ENCODE measurements at places on chromosomes 5 and 9.

GRCh38 chr5:9479990-9480389 lies 65.9 kb downstream of the SEMA5A start:
- no peak for DNase-seq

DNA sequence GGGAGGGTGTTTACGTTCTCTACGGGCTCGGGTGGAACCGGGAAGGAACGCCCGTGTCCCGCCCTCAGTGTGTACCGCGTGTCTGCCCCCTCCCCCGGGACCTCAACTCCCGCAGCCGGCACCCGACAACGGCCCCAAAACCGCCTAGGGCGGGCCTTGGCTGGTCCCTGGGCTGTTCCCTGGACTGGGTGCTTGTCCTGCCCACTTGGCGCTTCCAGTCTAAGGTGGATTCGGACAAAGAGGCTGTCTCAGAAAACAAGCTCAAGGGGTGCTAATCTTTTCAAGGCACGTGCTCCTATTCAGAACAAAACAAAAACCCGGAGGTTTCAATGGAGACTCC lies 379 bp upstream of the CLK4 start:
- DNase-seq = no peak

GRCh38 chr9:71747576-71747975 lies 20.7 kb downstream of the CEMIP2 start:
- DNase-seq = no peak

DNA sequence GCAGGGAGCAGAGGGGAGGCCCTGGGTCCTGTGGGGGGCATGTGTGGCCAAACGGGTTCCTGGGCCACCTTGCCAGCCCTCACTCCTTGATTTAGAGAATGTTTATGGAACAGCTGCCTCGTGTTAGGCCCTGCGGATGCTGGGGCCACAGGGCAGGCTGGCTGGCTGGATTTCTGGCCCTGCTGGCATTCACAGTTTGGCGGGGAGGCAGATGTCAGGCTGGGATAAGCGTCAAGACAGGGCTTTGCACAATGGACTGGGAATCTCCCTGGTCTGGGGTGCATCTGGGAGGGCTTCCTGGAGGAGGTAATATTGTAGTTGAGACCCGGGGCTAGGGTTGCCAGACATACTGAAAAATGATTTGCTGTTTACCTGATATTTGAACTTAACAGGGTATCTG lies 13.8 kb downstream of the NCS1 start:
- DNase-seq = no peak

- DNase-seq = no peak
These were observed 1.8 kb upstream of the RNF44 start for GRCh38 chr5:176538989-176539384.

DNA sequence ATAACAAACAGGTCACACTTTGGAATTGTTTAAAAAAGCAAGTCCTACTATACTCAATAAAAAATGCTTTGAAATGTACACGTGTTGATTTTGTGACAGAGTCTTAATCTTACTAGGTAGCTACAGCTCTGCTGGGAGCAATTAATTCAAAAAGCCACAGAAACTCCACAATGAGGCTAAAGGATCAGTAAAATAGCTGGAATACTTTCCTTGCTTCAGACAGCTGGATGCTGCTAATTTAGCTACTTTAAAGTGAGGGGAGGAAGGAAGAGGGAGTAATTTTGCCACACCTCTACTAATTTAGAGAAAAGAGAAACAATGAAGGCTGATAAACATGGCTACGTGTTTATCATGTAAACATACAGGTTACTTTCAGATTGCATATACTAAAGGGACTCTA lies 927.6 kb upstream of the DMAC1 start:
- no peak for DNase-seq

DNA sequence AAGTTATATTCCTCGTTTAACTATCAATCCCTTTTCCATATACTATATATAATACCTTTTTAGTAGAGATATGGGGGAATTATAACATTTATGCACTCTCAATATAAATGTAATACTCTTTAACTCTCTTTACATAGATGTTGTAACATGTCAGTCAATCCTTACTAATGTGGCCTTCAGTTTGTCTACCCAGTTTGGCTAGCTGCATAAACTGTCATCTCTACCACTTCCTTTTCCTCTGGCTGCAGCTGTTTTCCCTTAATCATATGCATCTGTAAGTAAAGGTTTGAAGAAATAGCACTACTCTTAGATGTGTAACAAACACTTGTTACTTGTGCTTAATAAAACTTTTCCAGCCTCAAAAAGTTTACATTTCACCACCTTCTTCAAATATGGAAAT lies 13.4 kb downstream of the ABHD17B start:
- DNase-seq = peak; percentile 22

- no peak for DNase-seq
These were observed at the start of gene OLFML2A for GRCh38 chr9:124776954-124777648. OLFML2A (plus strand) TSS chr9:124777133; CDS start chr9:124777271, 138 bp downstream.
